Stimulated activated CD4-positive, alpha-beta T cell treated with anti-CD3 and anti-CD28 coated beads, Interleukin-12 subunit alpha, Interleukin-12 subunit beta, amount 100 ng/mL, for 24 hours (primary cell): ENCODE measurements at places on chromosomes 16 and 17.

- no peak for DNase-seq
Observed at GRCh38 chr17:7260651-7261378, 1.5 kb downstream of the CLDN7 start.

DNA sequence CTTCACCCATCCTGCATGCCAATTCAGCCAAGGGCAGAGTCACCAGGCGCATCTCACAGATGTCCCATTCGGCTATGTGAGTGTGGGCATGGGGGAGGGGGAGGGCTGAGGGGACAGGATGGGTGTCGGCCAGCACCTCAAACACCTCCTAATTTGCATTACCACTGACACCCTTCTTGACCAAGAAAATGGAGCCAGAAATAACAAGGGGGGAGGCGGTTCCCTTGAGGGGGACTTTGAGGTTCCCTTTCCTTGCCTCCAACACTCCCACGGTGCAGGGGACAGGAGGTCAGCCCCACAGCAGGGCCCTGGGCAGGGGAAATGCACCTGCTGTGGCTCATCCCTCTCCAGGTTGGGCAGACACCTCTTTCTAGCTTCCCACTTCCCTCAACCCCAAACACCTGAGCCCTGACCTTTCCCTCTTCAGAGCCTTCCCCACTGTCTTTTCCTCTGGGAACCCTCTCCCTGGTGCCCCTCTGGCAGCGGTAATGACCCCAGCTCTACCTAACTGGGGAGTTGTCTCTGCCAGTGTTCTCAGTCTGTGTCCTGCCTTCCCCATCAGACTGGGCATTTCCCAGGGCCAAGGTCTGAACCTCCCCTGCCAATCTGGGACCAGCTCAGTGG is 18.2 kb upstream of the TBX21 start:
- DNase-seq, result no peak

GRCh38 chr16:85332175-85332574 is 219.9 kb upstream of the CIBAR2 start:
- DNase-seq, result no peak

- no peak for DNase-seq
Observed at GRCh38 chr17:49832840-49833599, 14.8 kb downstream of the TAC4 start.

GRCh38 chr16:80619824-80620223 is 79.0 kb downstream of the DYNLRB2 start:
- no peak for DNase-seq

DNA sequence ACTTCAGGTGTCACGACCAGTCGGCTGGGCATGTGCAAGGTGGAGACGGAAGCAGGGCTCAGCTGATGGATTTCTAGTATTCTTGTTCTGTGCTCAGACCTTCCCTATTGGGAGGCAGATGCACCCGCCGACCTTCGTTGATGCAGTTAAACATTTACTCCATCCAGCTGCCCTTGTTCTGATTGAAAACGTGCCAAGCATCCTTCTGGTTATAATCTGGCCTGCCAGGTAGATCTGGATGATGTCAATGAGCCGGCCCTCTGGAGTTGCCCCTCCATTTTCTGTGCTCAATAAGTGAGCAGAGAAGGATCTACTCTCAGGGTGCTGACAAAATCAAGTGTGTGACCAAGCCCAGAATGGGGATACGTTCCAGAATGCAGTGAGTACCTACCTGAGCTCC is 38.3 kb downstream of the CCDC182 start:
- no peak for DNase-seq

- DNase-seq, result no peak
Observed at GRCh38 chr17:75914643-75915267, 10.1 kb upstream of the MRPL38 start.

DNA sequence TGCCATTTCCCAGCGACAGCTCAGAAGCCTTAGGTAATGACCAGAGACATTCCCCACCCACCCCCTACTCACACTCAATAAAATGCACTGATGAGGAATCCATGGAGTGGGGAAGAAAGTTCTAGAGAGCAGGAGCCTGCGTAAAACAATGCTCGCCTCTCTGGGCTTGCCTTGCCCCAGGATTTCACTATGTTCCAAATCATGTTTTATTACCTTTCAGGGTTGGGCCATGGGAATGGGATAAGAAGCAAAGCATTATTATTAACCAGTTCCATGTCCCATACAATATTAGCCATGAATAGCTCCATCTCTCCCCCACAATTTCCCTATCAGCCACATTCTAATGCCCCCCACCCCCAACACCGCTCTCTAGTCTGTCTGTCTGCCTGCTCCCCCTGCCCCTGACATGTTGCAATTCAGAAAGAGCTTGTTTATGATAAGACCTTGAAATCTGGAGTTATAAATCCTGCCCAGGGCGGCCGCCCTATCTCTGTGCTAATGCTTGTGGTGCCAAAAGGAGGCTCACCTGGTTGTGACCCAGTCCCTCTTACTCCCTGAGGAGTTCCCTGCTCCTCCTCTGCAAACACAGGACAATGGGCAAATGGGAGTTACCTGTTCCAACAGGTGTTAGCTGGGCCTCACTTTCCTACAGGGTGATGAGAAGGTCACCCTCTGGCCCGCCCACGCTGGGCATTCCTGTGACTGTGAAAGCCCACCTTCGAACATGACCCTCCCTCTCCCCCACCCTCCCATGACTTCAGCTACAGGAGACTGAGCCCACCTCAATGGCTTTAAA is 28.0 kb upstream of the DDX52 start:
- DNase-seq, result no peak

- DNase-seq, result no peak
Observed at GRCh38 chr17:78252111-78252634, 20.7 kb downstream of the TMEM235 start.

DNA sequence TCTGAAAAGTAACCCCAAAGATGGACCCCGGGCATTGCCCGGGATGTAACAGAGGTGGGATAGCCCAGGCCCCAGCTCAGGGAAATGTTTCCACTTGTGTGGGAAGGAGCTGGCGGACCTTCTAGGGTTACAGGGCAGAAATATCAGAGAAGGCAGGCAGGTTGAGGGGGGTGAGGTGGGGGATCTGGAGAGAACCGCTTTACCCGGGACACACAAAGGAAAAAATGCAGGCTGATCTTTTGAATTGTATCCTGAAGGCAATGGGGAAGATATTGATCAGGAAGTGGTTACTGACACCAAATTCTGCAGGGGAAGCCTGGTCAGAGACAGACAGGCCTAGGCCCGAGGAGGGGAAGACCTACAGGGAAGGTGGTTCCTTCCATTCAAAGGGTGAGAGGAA is 3.5 kb downstream of the SLC47A1 start:
- DNase-seq, result no peak

- DNase-seq, result no peak
Observed at GRCh38 chr17:28718333-28719020, 809 bp upstream of the RAB34 start.

DNA sequence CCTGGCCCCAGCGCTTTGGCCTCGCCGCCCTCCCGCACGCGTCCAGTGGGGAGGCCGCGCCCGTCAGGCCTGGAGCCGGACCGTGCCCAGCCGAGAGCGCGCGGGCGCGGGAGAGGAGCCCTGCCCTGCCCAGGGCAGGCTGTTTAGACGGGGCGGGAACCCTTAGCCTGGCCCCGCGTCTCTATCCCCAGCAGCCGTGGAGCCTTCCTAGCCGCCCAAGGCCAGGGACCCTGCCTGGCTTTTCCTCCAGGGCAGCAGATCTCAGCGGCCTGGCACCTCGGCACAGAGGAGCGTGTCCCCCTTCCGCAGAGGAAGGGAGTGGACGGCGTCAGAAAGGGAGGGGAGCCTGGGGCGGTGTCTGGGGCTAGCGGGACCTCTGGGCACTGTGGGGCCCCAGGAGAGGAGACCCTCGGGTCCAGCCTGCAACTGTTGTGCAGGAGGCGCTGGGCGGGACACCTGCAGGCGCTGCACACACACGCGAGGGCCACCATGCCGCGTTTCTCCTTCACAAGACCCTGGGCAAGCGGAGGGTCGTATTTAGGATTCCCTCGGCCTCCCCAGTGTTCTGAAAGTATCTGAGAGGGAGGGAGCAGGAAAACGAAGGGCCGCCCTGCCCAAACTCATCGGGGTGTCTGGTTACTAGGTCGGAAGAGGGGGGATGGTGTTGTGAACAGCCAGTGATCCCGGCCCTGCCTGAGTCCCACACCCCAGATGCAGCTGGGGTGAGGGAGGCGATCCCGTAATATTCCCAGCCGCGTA is 2.3 kb upstream of the NPTX1 start:
- DNase-seq, result no peak

GRCh38 chr17:59073972-59074371 is 32.7 kb downstream of the TRIM37 start:
- DNase-seq, result no peak

GRCh38 chr17:47704116-47704515 is 10.2 kb downstream of the TBKBP1 start:
- no peak for DNase-seq

GRCh38 chr16:86975445-86975844 is 341.7 kb downstream of the C16orf95 start:
- no peak for DNase-seq

GRCh38 chr17:12301551-12301950 is 280.9 kb downstream of the MAP2K4 start:
- no peak for DNase-seq

GRCh38 chr16:13919330-13919682 is 648 bp upstream of the ERCC4 start:
- DNase-seq, result no peak

- DNase-seq, result no peak
Observed at GRCh38 chr16:89150090-89150835, 21.3 kb upstream of the CDH15 start.

DNA sequence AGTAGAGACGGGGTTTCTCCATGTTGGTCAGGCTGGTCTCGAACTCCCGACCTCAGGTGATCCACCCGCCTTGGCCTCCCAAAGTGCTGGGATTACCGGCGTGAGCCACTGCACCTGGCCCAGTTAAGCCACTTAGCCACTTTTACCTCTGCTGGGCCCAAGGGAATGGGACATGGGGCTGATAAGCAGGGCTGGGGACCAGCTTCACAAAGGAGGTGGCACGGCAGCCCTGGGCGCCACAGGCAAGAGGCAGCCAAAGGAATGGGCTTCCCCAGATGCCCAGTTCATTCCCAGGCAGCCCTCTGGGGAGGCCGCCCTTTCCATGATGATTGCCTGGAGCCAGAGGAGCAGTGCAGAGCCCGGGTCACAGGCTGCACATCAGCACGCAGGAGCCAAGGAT is 5.0 kb upstream of the CYB561 start:
- DNase-seq, result no peak

DNA sequence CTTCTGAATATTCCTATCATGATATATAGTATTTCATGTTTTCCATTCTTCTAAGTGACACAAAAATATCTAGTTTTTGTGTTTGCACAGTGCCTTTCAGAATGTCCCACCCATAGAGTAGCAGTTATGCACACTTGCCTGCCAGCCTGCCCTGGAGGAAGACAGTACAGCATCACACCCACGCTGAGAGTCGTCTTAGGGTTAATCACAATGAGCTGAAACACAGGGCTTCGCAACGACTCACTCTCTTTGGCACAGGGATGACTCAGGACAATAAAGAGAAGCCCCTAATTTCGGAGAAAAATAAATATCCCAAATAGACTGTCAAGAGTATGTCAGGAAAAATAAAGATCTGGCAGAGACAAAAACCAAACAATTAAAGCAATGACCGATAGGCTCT is 11.6 kb upstream of the NDUFAB1 start:
- no peak for DNase-seq

GRCh38 chr16:84278968-84279367 is 15.7 kb upstream of the WFDC1 start:
- DNase-seq, result no peak

GRCh38 chr16:81029930-81030604 is 5.6 kb upstream of the ATMIN start:
- no peak for DNase-seq

GRCh38 chr16:1442697-1443096 is 1.7 kb downstream of the CCDC154 start:
- no peak for DNase-seq

GRCh38 chr17:43723697-43724359 is 34.8 kb downstream of the SOST start:
- no peak for DNase-seq

GRCh38 chr17:71438631-71439146 is 682.1 kb upstream of the SOX9 start:
- no peak for DNase-seq

DNA sequence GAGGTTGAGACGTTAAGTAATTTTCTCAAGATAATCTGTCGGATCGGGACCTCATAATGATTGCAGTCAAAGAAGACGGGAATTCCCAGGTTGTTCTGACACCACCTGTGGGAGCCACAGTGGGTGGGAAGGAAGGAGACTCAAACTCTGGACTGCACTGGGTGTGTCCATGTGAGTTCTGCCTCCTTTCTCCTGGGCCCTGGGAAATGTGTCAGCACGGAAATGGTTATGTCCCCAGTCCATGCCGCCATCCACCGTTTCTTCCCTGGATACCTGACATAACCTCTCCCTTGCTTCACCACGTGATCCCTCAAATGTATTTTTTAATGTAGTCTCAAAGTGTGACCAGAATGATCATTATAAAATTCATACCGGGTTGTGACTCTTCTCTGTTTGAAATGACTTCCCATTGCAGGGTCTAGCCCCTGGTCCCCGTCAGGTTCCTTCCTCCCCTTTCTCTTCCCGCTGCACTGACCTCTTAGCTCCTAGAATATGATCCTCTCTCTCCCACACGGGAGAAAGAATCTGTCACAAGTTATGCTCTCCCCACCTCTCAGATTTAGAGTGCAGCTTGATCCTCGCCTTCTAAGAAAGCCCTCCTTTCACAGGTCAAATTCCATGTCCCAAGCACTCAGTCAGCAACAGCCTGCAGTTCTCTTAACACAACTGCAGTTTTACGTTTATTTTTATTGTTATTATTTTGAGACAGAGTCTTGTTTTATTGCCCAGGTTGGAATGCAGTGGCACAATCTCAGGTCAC is 820.0 kb upstream of the EEF2KMT start:
- no peak for DNase-seq

DNA sequence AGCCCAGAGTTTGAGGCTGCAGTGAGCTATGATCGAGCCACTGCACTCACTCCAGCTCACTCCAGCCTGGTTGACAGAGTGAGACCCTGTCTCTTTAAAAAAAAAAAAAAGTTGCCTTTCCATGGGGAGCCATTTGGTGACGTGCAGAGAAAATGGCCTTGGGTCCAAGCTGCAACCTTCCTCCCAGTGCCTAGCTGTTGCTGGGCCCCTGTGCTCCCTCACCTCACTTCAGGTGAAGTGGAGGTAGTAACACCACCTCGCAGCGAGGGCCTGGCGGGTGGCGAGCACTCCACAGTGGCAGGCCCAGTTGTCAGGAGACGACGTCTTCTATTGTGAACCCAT is 17.4 kb downstream of the SYT17 start:
- no peak for DNase-seq

- DNase-seq, result no peak
Observed at GRCh38 chr16:60404401-60404800, 1631.8 kb downstream of the CDH8 start.

DNA sequence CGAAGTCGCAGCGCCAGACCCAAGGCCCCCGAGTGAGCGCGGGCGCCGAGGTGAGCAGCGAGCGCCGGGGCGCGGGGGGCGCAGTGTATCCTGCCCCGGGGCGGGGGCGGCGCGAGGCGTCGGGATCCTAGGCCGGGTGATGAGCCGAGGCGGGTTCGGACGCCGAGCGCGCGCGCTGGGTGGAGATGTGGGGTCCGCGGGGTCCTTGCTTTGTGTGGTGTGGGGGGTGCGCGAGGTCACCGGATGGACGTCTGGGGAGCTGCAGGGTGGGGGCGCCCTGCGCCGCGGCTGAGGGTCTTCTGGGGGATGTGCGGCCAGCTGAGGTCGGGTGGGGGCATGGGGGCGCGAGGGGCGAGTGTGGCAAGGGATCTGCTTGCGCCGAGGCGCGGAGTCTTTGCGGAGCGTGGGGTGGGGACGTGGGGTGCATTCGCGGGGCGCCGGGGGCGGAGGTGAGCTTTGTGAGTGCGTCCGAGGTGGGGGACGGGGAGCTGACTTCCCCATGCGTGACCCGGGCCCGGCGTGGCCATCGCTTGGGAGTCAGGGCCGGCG is 560 bp downstream of the RAI1 start:
- DNase-seq, result peak; percentile 38

- peak; percentile 20 for DNase-seq
Observed at GRCh38 chr16:22373662-22374310, 633 bp downstream of the CDR2 start.
